Stimulated activated naive B cell treated with anti-CD40 and anti-IgM and Interleukin-4, amounts not matched to agents 10 μg/mL and 1 μg/mL and 100 μg/mL, for 72 hours (primary cell): ENCODE measurements at places on chromosomes 7 and 10.

- no peak for DNase-seq
Observed at GRCh38 chr7:2936891-2937580, 92.9 kb upstream of the GNA12 start.

GRCh38 chr10:117596706-117597105 lies 54.2 kb downstream of the EMX2 start:
- DNase-seq, result no peak

- no peak for DNase-seq
Observed at GRCh38 chr7:12701433-12701832, 14.0 kb downstream of the ARL4A start.

DNA sequence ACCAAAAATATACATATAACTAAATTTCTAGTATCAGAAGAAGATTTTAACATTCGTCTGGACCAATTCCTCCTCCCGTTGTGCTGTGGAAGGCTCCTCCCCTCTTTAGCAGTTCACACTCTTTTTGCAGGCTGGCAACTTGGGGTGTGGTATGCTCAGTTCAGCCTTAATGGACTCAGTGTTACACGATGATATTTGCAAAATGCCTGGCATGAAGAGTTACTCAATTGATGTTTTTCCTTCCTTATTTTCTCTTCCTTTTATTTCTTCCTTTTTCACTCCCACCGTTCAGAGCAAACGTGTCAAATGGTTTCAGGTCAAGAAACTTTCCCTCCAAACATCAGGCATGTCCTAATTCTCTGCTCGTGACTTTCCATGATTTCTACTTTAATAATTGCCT lies 248.3 kb downstream of the PHF14 start:
- no peak for DNase-seq
